ENCODE measurements at places on chromosomes 4 and X. TPM values are rescaled to one million over a fixed set of nuclear protein-coding genes. Genes with fewer than 3 reads are reported as not detected.

The ATP1B4 gene
- 16.9 TPM for total RNA-seq

GRCh38 chr4:151302432-151302831 lies 23.0 kb downstream of the SH3D19 start:
- no peak for DNase-seq

GRCh38 chrX:46576458-46576857 lies 2.9 kb downstream of the CHST7 start:
- DNase-seq = no peak

The INPP4B gene
- total RNA-seq = 83.1 TPM

GRCh38 chr4:169869490-169869889 lies 111.7 kb upstream of the HPF1 start:
- no peak for DNase-seq

The IQCM gene
- not detected for total RNA-seq

GRCh38 chr4:171644430-171645057 lies 168.7 kb upstream of the GALNTL6 start:
- no peak for DNase-seq

GRCh38 chrX:7254144-7254543 lies 106.2 kb upstream of the PUDP start:
- no peak for DNase-seq

- DNase-seq = no peak
Measured at GRCh38 chr4:114046331-114046730, 66.9 kb upstream of the ARSJ start.

The CXCL6 gene
- total RNA-seq = 0.22 TPM

The MED14 gene
- 38.3 TPM for total RNA-seq

The TRPC5OS gene
- not detected for total RNA-seq

- DNase-seq = no peak
Measured at GRCh38 chr4:76066546-76066945, 8.0 kb upstream of the ART3 start.

DNA sequence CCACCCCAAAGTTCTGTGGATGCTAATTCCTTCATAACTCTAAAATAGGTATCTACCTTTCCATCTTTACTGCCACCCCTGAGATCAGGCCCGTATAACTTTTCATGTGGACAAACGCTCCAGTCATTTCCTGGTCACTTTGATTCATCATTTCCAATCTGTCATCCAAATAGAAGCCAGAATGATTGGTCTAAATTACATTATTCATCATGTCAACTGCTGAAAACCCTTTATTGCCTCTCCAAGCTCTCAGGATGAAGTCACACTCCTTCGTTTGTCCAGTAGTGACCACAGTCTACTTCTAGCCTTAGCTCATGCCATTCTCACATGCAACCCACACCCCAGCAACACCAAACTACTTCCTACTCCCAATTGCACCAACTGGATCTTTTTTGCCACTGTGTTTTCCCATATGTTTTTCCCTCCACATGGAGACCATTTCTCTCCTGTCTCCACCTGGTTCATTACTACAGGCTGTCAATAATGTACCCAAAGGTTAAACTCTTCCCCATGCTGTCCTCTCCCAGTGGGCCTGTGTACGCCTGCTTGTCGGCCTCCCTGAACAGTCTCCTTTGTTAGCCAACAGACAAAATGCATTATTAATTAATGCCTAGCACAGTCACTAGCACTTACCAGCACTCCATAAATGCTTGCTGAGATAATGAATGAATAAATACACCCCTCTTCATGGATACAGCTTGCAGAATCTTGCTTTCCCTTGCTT lies 382.6 kb upstream of the NOCT start:
- no peak for DNase-seq

The CHM gene
- 11.2 TPM for total RNA-seq

The PHOX2B gene
- not detected for total RNA-seq

DNA sequence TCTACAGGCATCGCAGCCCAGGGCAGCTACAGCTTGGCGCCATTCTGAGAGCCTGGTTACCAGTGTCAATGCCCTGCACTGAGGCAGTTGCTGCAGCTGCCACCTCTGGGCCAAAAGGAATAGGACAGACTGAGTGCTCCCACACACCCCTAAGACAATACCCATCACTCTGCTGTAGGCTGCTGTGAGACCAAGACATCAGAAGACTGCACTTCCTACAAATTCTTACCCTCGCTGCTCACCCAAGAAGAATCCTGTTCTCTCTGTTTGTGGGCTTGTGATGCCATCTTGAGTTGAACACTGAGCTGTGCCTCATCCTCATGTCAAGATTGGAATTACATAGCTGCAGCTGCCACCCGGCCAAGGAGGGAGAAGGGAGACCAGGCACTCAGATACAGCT lies 1847.0 kb upstream of the PCDH10 start:
- DNase-seq = no peak

GRCh38 chrX:152821145-152821765 lies 9.3 kb downstream of the CETN2 start:
- DNase-seq = no peak

The RAI2 gene
- total RNA-seq = 37.5 TPM

- DNase-seq = no peak
Measured at GRCh38 chr4:128228845-128229795, 58.5 kb downstream of the PGRMC2 start.
